Bronchial smooth muscle cell (primary cell): ENCODE measurements at places on chromosomes 11 and 22. TPM values are rescaled to one million over a fixed set of nuclear protein-coding genes. Genes with fewer than 3 reads are reported as not detected.

The AGBL2 gene
- total RNA-seq = 1.1 and 3.7 TPM in 2 replicates

The CDHR5 gene
- not detected in 2 replicates for total RNA-seq

The GLYATL1B gene
- total RNA-seq = not detected in 2 replicates

The TLCD5 gene
- 6.8 and 6.9 TPM in 2 replicates for total RNA-seq

The LINC01488 gene
- not detected in 2 replicates for total RNA-seq

The MOGAT2 gene
- total RNA-seq = under 0.01 TPM in 1 of 2 replicates, not detected in the other

The PAAF1 gene
- total RNA-seq = 12.3 and 15.5 TPM in 2 replicates

The HTATIP2 gene
- total RNA-seq = 33.7 and 45.9 TPM in 2 replicates

The LMO2 gene
- total RNA-seq = under 0.01 and 0.17 TPM in 2 replicates

The AQP11 gene
- 3.9 and 4.4 TPM in 2 replicates for total RNA-seq

The ZNF280B gene
- total RNA-seq = 0.16 TPM in 1 of 2 replicates, not detected in the other

The GAS2L1 gene
- total RNA-seq = 3.9 and 5.0 TPM in 2 replicates

The TMEM121B gene
- total RNA-seq = 0.09 TPM in 1 of 2 replicates, not detected in the other

The MUC15 gene
- not detected in 2 replicates for total RNA-seq
